Cerebellum (tissue), 4 donors: ENCODE measurements at places on chromosomes 2 and 18. TPM values are rescaled to one million over a fixed set of nuclear protein-coding genes. Genes with fewer than 3 reads are reported as not detected.

The ERBB4 gene
- total RNA-seq: 154 TPM

The CCDC178 gene
- total RNA-seq: 1.2 TPM

The BMP10 gene
- not detected for total RNA-seq

The C2orf66 gene
- total RNA-seq: 1.8 TPM

DNA sequence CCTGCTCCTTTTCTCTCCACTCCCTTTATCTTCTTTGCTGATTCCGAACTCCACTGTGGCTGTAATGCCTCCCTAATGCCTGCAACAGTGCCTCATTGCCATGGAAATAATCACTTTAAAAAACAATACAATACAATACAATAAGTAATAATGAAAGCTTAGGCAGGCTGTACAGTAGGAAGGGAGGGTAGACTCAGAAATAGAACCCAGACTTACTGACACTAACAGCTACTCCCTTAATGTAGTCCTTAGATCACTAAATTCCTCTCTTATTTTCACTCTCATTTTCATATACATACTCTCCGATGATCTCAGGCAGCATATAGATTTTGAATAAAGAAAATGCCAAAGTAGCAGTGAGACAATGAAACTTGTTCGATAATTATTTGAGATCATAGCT lies 70.2 kb downstream of the DLGAP1 start:
- DNase-seq: no peak

DNA sequence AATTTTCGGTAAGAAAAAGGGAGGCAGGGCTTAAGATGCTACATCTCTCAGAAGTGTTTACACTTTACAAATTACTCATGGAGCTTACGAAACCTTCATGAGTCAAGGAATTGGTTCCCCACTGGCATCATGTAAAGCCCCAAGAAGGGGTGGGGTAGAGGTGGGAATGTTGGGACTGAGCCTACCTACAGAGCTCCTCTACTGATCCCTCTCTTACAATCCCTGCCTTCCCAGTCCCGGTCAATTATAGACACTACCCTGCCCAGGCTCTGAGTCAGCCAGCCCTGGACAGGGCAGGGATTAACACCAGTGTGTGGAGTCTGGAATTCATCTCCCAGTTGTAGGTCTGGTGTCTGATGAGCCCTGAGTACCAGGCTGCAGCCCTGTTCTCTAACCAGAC lies 248.9 kb downstream of the PAX3 start:
- DNase-seq: no peak

DNA sequence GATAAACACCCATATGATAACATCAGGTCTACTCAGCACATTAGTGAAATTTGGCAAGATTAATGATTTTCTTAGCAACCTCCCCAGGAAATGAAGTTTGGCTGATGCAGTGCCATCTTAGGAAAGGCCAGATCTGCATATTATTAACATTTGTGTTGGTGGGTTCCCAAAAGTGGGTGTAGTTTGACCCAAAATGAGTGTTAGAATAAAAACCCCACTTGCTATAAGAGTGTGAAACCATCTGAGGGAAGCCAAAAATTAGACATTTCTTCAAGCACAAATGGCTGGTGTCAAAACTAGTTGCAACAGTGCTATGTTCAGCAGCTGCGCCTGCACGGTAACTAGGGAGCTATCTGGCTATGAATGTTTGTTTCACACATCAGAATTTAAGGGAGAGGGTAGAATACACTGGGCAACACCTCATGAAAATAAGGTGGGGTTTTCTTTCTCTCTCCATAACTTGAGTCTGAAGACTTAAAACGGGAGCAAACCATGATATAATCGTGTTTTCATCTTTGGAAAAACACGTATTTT lies 15.9 kb upstream of the CSRNP3 start:
- DNase-seq: no peak

- no peak for DNase-seq
Measured at GRCh38 chr2:231691251-231691772, 17.0 kb upstream of the PTMA start.

- DNase-seq: no peak
Measured at GRCh38 chr2:195842932-195843331, 185.9 kb downstream of the SLC39A10 start.

DNA sequence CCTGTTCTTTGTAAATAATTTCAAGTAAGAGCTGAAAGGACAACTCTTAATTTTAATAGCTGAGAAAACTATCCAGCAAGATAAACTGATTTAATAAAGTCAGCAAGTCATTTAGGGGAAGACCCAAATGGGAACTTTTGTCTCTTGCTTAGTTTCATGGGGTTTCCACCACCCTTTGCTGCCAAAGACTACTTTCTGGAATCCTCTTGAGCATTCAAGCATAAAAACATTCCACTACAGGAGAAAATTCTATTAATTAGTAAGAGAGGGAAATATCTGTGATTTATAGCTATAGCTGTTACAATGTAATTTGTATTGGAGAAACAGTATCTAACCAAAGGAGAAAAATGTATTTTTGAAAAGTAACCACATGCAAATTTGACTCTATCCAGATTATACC lies 20.6 kb downstream of the EFEMP1 start:
- DNase-seq: no peak

GRCh38 chr2:219186754-219187456 lies 8.8 kb downstream of the RETREG2 start:
- no peak for DNase-seq
